ENCODE measurements at places on chromosomes 11 and 22.

- no peak for DNase-seq
Measured at GRCh38 chr22:22226448-22227187, 18.0 kb upstream of the VPREB1 start.

DNA sequence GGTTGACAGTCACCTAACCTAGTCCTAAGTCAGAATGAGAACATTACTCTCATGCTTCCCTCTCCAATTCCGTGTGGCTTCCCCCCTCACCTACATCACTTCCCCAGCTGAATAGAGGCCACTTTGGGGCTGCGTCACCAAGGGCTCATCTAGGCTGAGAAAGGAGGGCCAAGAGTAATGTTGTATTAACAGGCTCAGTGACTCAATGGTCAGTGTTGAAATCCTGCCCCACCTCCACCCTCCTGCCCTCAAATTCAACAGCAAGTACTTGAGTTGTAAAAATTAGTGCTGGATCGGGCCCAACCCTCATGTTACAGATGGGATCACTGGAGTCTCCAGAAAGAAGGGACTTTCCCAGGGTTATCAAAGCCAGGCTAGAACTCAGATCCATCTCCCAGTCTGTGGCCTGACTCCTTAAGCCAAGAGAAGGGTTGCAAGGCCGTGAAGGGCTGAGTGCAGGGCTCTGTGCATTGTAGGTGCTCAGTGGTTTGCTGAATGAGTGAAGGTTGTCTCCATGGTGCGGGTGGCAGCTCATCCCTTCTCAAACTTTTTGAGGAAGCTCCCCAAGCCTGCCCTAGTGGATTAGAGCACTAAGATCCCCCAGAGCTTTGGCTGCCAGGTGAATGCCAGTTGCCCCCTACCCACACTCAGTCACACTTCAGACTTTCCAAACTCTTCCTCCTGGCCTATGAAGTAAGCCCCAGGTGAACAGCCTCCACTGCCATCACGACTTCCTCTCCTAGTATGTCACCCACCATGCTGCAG is 3.2 kb downstream of the DGAT2 start:
- peak; percentile 87 for DNase-seq

- no peak for DNase-seq
Measured at GRCh38 chr11:6674219-6674597, 8.9 kb downstream of the MRPL17 start.

GRCh38 chr11:64234647-64235379 is 429 bp downstream of the VEGFB start:
- no peak for DNase-seq

DNA sequence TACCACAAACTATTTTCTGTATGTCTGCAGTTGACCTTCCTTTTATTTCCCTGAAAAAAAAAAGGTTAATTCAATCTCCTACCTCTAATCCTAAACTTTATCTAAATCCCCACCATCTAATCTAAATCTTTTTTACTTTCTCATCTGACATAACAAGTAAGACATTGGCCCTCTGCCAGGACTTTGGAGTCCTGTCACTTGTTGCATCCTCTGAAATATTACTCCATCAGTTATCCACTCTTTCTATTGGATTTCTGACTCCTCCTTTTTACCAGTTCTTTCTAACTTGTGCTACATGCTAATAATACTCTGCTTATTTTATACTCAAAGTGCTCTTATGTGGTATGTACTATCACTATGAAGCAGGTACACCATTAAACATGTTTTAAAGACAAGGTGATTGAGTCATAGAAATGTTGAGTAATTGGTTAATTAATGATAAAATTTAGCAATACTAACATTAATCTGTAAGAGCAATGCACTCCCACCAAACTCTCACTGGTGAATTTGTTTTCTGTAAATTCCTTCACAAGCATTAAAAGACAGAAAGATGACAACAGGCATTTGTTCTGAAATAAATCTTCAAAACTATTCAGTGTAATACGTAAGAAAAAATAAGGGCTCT is 914.2 kb upstream of the RAG2 start:
- DNase-seq: no peak

GRCh38 chr22:31947296-31947695 is 3.0 kb downstream of the YWHAH start:
- DNase-seq: no peak

DNA sequence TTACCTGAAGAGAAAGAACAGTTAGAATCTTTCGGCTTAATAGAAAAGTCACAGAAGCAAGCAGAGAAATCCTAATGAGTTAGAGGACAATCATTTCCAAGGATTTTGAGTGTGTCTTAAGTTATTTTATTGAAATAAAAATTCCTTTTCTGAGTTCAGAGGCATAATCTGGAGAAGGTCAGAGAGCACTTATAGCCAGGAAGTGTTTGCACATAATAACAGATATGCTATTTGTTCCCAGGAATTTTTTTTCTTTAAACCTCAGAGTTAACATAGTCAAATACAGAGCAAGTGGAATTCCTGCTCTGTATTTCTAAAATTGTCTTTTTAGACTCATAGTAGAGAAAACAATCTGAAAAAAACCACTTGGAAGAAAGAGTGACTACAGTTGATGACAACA is 74.3 kb downstream of the SNX19 start:
- DNase-seq: no peak

GRCh38 chr22:46593211-46593681 is 26.9 kb upstream of the GRAMD4 start:
- DNase-seq: no peak

DNA sequence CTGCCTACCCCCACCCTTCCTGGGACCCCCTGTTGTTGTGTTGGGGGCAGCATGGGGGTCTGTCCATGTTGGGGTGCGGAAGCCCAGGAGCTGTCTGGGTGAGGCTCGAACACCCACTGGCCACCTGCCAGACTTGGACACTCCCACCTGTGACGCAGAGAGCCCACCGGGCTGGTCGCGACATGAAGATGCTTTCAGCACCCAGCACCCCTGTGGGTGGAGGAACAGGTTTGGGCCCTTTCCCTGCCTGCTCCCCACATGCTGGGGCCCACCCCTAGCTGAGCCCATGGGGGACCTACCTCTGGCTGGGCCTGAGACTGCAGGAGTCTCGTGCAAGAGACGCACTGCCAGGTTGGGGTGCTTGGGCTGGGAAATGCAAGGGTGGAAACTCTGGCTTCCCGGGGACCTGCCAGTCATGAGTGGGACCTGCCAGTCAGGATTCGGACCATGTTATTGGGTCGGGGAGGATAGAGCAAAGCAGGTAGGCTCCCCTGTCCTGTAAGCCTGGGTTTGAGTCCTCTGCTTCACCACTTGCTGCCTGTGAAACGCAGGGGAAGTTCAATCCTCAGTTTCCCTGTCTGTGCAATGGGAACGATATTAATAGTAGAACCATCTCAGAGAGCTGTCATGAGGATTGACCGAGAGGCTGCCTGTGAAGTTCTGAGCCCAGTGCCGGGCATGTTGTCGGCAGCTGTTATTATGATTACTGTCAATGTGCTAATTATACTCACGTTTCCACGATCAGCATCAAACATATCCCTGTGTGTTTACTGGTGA is 24.1 kb downstream of the KIAA1671 start:
- no peak for DNase-seq

GRCh38 chr11:772429-773390 is 4.6 kb downstream of the GATD1 start:
- no peak for DNase-seq

- DNase-seq: no peak
Measured at GRCh38 chr11:84136926-84137325, 850.8 kb upstream of the CCDC90B start.

GRCh38 chr11:117830072-117830471 is 5.5 kb upstream of the FXYD2 start:
- DNase-seq: no peak

DNA sequence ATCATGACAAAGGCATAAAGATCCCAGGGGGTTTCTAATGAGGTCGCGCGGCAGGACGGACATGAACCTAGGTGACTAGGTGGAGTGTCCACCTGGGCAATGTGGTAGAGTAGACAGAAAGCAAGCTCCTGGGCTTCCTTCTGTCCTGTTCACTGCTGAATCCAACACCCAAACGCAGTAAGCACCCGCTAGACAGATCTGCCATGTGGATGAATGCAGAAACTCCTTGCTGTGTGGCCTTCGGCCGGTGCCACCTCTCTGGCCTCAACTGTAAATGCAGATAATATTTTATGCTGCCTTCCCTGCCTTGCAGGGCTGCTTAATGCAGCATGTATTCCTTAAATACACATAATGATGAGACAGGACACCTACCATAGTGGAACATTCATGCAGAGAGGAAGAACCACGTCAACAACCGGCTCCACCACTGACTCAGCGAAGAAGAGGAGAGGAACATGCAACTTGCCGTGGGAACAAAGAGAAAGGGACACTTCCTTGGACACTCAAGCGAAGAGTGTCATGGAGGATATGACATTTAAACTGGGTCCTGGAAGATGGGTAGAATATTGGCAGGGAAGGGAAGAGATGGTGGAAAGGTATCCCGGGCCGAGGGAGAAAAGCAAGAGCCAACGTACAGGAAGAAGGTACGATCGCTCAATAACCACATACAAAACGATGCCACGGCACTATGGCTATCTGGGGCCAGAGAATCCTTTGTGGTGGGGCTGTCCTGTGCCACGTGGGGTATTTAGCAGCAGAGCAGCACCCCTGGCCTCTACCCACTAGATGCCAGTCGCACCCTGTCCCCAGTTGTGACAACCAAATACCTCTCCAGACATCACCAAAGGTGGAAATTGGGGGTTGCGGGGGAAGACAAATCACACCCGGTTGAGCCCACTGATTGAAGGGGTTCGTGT is 30.8 kb downstream of the MYH9 start:
- no peak for DNase-seq

- no peak for DNase-seq
Measured at GRCh38 chr11:44852159-44852747, 98.4 kb downstream of the TP53I11 start.

DNA sequence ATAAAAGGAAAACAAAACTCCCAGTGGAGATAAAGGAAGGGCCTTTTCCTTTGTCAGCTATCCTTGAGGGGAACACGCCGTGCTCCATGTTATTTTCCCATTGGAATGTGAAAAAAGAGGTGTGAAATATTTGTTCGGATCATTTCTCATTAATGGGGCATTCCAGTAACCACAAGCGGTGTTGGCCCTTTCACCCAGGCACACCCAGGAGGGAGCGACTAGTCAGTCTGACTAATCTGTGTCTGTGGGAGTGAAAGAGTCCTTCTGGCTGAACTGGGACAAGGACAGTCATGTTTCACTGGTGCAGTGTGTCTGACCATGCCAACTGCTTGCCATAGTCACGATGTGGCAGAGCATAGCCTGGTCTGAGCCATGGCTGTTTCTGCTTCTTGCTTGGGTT is 13.0 kb upstream of the MYEOV start:
- DNase-seq: peak; percentile 57

GRCh38 chr11:75591966-75592365 is 29.9 kb downstream of the SERPINH1 start:
- DNase-seq: no peak

GRCh38 chr11:119011476-119012053 is 6.6 kb downstream of the RPS25 start:
- DNase-seq: no peak

- DNase-seq: peak; percentile 13
Measured at GRCh38 chr22:32473388-32473952, 1.1 kb upstream of the FBXO7 start.

DNA sequence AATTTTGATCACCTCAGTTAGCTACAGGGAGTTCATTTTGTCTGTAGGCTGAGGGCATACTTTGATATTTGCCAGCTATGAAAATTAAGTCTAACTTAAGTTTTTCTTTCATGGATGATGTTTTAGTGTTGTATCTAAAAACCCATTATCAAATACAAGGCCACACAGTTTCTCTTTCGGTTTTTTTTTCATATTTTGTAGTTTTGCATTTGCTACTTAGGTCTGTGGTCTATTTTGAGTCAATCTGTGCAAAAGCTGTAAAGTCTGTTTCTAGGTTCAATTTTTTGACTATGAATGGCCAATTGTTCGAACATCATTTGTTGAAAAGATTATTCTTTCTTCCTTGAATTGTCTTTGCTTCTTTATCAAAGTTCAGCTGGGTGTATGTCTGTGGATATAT is 895.6 kb upstream of the ANO3 start:
- DNase-seq: no peak

DNA sequence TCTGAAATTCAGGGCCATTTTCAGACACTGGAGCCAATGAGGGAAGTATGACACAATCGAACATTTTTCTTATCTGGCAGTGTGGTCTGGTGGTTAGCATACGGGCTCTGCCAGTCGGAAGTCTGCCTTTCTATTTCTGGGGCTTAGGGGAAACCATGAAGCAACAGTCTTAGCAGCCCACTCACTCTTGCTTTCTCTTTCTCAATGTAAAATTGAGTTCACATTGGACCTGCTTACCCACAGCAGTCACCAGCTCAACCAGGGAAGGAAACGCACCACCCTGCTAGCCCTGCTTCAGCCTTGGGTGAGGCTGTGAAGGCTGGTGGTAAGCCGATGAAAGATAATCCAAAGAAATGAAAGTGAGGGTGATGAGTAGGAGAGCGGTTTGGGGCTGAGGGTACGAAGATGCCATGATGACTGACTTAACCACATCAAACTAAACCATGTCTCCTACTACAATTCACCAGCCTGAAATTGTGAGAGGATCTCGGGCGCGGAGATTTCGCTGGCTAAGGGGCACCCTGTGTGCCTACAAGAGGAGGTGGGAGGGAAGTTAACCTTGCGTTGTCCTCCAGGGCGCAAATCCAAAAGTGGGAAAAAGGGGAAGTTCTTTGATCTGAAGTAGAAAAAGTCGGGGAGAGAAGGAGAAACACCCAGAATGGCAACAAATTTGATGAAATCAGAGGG is 2.0 kb upstream of the LMO2 start:
- DNase-seq: no peak

DNA sequence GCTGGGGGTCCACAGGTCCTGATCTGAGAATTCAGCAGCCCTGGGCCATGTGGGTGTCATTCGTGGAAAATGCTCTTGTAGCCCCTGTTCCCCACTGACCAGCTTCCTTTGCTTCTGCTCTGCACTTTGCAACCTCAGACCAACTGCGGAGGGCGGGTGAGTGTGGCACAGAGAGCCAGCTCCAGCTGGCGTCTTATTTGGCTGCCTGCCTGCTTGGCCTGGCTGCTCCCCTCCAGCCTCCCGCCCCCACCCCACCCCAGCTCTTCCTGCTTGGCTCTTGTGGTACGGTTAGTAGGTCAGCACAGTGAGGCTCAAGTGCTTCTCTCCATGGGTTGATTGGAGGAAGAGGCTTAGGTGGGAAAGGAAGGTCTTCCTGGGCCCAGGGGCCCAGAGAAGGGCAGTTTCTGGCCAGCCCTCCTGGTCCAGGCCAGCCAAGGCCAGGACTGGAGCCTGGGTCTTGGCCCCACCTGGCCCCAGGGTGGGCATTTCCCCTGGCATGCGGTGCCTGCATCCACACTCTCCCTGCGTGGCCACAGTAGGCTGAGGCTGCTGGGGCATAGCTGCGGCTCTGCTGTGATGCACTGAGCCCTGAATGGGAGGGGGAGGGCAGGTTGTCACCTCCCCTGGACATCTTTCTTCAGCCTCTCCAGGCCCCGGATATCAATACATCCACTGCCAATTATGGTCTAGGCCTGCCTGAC is 26.5 kb downstream of the MYO7A start:
- no peak for DNase-seq

- DNase-seq: no peak
Measured at GRCh38 chr22:32204856-32205722, at the start of gene RFPL2. TSS of gene RFPL2 (minus strand) at chr22:32205073. CDS start at chr22:32202451, 2,622 bp downstream.

- no peak for DNase-seq
Measured at GRCh38 chr11:6194065-6194581, 4.9 kb upstream of the OR52W1 start.

- DNase-seq: peak; percentile 38
Measured at GRCh38 chr22:27885977-27886842, 32.8 kb downstream of the PITPNB start.
